ENCODE measurements at places on chromosomes 1 and 21.

DNA sequence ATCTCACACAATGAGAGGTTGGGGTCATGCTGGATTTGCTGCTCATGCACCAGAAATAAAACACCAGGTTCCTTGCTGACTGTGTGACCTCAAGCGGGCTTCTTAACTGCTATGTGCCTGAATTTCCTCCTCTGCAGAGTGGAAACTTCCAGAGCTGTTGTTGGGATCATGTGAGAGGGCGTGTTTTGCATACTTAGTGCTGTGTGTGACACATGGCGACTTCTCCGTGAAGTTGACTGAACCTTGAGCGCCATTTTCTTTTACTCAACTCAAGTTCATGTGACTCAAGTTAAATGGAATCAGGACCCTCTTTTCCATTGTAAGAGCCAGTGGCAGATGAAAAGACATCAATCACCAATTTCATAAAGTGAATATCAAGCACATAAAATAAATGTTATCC, 224.0 kb downstream of the KIF26B start:
- no peak for DNase-seq

- DNase-seq = peak; percentile 38
Measured at GRCh38 chr1:223233410-223234169, 90.5 kb upstream of the TLR5 start.

GRCh38 chr21:41196993-41197392, 29.0 kb downstream of the BACE2 start:
- DNase-seq = no peak

DNA sequence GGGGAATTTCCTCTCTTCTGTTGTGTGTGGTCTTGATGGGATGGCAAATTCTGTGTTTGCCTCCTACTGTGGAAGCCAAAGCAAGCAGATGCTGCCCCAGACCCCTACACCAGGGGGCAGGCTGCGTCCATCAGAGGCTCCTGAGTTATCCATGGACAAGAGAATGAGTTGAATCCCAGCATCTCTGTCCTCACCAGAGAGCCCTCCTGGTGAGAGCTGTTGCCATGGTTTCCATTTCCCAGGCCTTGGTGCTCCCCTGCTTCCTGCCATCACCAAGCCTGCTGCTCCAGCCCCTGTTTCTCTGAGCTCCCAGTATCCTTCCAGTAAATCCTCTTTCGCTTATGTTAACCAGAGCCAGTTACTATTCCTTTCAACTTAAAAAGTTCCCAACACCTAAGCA, 20.4 kb upstream of the GNG12 start:
- peak; percentile 76 for DNase-seq

GRCh38 chr1:173527151-173527826, 50.2 kb downstream of the PRDX6 start:
- no peak for DNase-seq

- DNase-seq = no peak
Measured at GRCh38 chr1:214880956-214881355, 201.6 kb upstream of the KCNK2 start.

- DNase-seq = peak; percentile 16
Measured at GRCh38 chr1:108199201-108199691, 897 bp downstream of the SLC25A24 start.

DNA sequence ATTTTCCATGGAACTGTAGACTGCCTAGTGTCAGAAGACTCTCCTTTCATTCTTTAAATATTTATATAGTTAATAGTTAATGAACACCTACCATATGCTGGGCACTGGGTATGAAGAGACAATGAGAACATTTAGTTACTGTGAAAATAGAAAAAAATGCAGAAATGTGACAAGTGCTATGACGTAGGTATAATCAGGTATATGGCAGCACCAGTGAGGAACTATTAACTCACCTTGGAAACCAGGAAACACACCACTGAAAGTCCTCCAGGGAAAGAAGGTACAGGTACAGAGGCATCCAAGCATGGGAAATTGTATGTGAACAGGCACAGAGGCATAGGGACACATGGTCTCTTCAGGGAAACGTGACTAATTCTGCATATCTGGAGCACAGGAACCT, 42.3 kb downstream of the DPT start:
- no peak for DNase-seq

DNA sequence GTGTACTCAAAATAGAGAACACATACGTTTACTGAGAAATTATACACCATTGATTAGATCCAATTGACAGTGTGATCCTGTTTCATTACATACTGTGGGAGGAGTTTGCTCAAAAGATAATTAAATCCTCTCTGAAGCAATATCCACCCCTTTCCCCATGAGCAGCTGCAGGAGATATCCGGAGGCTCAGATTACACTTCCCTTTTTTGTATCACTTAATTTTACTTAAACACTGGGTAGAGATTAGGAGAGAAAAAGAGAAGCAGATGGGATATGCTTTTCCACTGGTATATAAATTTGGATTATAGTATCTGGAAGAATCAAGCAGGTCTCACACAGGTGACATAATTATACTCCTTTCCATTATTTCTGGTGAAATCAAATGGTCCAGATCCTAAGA, 333.3 kb upstream of the ZRANB2 start:
- DNase-seq = no peak

DNA sequence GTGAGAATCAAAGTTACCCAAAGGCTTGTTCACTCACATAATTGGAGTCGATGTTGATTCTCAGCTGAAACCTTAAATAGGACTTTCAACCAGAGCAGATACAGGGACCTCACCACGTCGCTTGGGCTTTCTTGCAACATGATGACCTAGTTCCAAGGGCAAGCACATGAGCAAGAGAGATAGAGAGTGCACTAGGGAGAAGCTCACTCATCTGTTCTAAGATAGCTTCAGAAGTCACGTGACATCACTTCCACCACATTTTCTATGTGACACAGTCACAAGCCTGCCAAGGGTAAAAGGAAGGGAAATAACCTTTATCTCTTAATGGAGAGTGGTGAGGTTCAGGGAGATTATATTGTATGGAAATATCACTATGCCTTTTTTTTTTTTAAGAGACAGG, 470.1 kb upstream of the PLXNA2 start:
- DNase-seq = no peak

DNA sequence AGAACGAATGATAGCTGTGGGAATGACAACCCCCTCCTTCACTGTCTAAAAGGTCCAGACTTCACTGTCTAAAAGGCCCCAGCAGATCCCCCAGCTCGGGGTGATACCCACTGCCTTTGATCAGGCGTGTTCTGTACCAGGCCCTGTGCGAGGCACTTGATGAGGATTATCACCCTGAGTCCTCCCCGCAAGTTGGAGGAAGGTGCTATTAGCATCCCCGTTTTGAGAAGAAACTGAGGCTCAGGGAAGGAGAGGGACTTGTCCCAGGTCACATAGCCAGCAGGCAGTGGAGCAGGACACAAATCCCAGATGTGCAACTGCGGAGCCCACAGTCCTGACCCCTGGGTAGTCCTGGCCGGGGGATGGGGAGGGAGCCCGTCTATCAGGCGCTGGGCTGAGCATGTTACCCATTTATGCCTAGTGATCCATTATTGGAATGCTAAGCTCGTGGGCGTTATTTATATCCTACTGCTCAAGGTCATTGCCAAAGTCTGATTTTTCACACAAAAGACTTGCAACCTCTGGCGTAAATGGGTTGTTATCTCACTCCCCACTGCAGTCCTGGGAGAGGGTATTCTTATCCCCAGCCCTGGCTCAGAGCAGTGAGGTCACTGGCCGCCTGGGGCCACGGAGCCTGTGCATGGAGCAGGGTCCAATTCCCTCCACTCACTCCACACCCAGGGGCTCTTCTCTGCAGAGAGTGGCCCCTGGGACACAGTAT, 722.2 kb downstream of the MATN1 start:
- no peak for DNase-seq

- DNase-seq = no peak
Measured at GRCh38 chr1:178137238-178137637, 43.3 kb downstream of the RASAL2 start.

DNA sequence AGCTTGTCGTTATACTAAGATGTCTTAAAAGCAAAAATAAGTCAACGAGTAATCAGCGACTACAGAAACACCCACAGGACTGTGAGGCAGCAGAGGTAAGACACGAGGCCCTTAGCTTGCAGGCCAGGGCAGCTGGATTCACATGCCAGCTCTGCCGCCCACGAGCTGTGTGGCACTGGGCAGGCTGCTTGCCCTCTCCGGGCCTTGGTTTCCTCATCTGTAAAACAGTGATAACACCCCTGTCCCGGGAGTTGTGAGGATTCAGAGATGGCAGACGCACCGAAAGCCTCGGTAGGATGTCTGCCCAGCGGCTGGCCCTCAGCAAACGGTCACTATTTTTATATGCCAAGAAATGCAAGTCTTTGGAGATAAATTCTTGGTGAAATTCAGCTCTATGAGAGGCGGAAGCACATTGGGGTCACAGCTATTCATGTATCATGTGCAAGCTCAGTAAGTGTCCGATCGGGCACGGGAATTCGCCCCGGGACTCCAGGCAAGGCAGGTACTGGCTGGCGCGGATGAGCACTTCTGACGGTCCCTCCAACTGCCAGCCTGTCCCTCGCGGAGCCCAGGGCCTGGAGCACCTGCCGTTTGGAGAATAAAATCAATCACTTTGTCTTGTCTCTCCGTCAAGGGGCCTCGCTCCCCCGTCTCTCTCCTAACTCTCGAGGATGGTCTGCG, 1.1 kb downstream of the C2CD2 start:
- no peak for DNase-seq
